ENCODE measurements at places on chromosomes 6 and 20. TPM values are rescaled to one million over a fixed set of nuclear protein-coding genes. Genes with fewer than 3 reads are reported as not detected.

FERMT1 gene
- 312 TPM for polyA plus RNA-seq

TAPBP gene
- polyA plus RNA-seq: 82.4 TPM

GNRH2 gene
- polyA plus RNA-seq: not detected

BLCAP gene
- polyA plus RNA-seq: 209 TPM

ZNF165 gene
- polyA plus RNA-seq: 3.6 TPM

THBS2 gene
- polyA plus RNA-seq: 430 TPM

RIPOR2 gene
- polyA plus RNA-seq: 0.01 TPM

TGM2 gene
- polyA plus RNA-seq: 18.4 TPM

GABRR1 gene
- polyA plus RNA-seq: not detected

C6orf15 gene
- polyA plus RNA-seq: 0.08 TPM

C20orf202 gene
- not detected for polyA plus RNA-seq

COMMD7 gene
- polyA plus RNA-seq: 39.9 TPM

APCDD1L gene
- polyA plus RNA-seq: 3.7 TPM

GABRR2 gene
- polyA plus RNA-seq: 0.12 TPM

CFB gene
- polyA plus RNA-seq: 2.5 TPM

EDN1 gene
- polyA plus RNA-seq: 18.0 TPM

FHL5 gene
- polyA plus RNA-seq: not detected

TRIM10 gene
- not detected for polyA plus RNA-seq

GRCh38 chr6:7691675-7692452 is 34.0 kb upstream of the BMP6 start:
- DNase-seq: peak; percentile 74

- no peak for DNase-seq
Measured at GRCh38 chr6:106803188-106803587, 171.3 kb downstream of the CD24 start.

DNA sequence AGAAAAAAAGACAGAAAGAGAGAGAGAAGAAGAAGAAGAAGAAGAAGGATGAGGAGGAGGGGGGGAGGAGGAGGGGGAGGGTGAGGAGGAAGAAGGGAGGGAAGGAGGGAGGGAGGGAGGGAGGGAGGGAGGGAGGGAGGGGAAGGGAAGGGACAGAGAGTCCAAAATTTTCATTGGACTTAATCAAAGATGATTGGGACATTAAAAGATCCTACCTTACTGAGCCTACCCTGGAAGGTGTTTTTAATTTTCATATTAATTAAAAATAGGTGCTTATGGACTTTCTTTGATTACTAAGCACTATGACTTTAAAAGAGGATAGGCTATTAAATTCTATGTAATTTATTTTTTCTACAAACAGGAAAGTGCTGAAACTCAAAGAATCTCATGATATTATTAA is 299.9 kb upstream of the THEMIS start:
- no peak for DNase-seq

DNA sequence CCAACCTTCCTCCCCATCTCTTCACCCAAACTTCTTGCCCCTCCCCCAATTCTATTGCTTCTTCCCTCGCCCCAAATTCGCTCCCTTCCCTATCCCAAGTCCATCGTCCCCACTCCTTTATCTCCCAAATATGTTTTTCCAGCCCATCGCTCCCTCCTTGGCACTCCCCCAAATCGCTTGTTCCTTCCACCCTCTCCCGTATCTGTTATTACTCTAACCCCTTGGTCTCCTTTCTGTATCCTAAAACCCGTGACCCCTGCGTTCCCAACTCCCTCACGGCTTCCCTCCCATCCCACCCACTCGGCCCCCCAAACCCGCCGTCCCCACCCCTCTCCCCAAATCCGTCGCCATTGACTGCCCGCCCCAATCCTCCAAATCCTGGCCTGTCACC is 584 bp downstream of the MTCH1 start:
- no peak for DNase-seq

- no peak for DNase-seq
Measured at GRCh38 chr20:25623225-25623735, 534 bp downstream of the NANP start.

DNA sequence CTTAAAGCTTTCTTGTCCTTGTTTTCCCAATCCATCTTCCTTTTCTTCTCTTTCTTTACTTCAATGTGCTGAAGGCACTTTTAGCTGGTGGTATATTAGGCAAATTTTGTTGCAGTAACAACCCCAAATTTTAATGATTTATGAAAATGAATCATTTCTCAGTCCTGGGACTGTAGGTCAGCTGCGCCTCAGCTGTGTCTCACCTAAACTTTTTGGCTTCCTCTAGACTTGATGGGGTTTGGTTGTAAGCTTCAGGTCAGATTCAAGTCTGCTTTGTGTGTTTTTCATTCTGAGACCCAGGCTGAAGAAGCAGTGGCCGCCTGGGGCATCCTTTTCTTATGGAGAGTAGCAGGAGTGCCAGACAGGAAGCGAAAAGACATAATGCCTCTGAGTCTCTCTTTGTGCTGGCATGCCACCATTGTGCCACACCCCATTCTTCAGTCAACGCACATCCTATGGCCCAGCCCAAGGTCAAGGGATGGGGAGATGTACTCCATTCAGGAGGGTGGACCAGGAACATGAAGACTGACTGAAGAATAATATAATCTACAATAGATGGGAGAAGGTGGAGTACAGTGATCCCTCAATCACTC is 28.9 kb upstream of the CD83 start:
- no peak for DNase-seq

DNA sequence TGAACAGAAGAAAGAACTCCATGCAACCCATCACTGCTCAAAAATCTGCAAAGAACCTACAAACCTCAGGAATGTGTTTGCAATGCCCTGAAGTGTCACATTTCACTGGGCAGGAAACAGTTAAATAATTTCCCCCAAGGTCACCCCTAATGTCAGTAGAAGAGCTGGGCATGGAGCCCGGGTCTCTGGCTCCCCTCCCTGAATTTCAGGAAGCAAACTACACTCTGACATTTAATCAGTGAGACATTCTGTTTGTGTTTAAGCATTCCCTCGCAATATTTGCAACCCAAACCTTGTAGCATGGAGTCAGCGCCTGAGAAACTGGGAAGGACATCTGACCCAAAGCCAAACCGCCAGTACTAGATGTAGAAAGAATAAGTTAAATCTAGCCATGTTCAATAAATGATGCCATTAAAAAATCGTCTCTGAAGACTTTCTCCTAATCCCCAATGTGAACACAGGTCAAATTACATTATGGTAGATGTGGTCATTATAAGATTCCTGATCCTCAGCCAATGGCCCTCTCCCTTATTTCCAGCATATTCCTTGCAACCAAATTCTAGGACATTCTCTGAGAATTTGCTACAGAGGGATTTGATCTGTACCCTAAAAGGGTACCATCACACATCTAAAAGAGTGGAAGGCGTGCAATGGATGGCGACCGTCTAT is 91.2 kb upstream of the ADTRP start:
- no peak for DNase-seq

- no peak for DNase-seq
Measured at GRCh38 chr20:56634735-56635385, 5.8 kb downstream of the TFAP2C start.

DNA sequence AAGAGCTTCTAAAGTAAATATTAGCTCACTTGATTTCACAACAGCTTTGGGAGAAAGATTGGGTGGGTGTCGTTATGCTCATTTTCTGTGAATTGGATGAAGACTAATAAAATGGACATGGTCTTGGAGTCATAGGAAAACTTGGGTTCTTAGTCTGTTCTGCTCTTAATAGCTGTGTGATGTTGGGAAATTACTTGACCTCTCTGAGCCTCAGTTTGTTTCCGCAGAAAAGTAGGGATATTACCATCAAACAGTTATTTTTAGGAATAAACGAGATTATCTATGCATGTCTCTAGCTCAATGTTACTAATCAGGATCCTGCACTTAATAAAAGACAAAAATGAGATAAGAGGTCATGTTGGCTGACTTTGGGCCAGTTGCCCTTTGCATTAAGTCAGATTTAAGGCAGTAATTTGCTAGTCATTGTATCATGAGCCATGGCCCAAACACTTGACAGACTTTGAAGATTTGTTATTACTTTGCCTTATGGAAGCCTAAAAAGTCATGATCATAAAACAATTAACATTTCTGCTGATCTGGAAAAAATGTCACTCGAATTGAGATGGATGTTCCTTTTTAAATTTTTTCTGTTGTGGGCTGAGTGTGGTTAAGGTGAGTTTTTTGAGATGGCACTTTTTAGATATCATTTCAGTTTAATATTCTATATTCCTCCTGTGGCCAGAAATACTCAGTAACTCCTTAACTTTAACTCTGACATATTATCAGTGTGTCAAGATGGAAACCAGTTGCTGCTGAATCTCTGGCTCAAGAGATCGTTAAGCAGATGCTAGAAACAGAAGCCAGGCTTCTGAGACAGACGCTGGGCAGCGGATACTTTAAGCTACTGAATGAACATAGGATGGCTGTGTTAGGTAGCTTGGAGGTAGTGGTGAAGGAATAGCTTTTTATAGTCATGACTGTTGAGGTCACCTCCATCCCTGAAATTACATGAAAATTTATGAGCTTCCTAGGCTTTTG is 291.6 kb downstream of the PHF3 start:
- DNase-seq: no peak

DNA sequence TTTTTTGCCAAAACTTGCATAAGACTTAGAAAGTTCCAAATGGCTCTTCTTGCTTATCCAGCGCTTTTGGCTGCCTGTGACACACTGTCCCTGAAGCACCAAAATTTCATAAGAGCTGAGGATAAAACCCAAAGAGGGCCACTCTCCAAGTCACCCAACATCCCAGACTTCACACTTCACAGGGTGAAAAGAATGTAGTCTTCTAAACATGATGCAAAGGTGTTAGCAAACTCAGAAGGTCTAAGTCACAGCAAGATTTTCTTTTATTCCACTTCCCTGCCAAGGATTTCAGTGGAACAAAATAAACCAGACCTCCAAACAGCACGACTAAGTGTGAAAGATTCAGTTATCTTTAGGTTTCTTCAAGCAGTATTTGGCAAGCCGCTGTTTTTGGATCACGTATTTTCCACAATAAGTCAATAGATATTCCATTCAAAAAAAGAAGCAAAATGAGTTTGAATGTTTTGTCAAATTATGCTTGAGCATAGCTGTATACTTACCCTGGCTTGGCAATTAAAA is 44.6 kb upstream of the CD93 start:
- DNase-seq: no peak

DNA sequence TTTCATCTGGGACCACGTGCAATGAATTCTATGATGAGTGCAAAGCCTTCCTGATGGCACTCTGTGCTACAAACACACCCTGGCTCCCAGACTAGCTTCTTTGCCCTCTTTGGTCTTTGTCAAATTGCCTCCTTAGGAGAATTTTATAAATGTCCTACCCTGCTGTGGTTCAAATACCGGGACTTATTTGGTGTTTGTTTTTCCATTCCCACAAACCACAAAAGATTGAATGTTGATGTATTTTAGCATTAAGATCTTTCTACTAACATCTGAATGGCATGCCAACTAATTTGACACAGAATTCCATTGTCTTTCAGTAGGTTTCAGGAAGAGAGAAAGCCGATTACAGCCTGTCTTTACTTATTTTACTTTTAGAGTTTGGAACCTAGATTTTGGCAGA is 424.2 kb upstream of the SLC35B3 start:
- DNase-seq: no peak

GRCh38 chr6:132285004-132285780 is 116.1 kb downstream of the MOXD1 start:
- no peak for DNase-seq

DNA sequence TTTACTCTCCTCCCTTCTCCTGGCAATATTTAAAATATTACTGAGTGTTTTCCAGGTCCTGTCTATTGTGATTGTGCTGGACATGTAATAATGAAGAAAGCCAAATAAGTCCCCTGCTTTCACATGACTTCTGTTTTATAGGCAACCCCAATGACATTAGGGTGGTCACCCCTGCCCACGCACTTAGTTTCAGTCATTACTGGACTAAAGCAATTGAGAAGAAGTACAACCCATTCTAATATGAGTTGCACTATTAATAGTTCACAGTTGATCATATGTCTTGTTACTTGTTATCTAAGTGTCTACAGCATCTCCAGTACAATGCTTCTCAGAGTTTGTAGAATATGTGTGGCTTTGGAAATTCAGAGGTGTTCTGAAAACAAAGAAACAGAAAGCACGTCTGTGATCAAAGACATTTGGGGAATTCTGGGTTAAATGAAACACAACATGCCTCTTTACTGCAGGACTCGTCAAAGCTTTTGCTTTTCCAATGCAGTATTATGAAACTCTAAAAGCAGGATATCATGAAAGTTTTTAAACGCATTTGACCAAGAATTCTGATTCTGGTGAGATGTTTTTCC is 789.5 kb downstream of the DHX35 start:
- no peak for DNase-seq

GRCh38 chr6:16079354-16079753 is 49.5 kb upstream of the MYLIP start:
- no peak for DNase-seq

- no peak for DNase-seq
Measured at GRCh38 chr6:3081960-3082359, 13.7 kb downstream of the RIPK1 start.

DNA sequence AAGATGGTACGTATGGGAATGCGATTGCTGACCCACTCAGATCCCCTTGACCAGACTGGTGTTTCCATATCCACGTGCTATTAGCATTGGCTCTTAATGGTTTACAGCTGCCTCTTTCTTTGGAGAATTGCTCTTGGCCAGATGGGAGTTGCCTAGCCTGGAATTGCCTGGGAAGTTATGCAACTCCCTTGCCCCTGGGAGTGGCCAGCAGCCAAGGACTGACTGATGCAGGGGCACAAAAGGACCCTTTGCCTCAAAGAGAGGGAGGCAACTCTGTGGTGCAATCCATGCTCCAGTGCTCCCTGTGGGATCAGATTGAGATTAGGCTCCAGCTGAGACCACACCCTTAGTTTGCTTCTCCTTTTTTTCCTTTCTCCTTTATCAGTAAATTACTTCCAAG is 203.5 kb upstream of the JAG1 start:
- no peak for DNase-seq

GRCh38 chr6:52868240-52868639 is 27.6 kb upstream of the GSTA5 start:
- no peak for DNase-seq

- no peak for DNase-seq
Measured at GRCh38 chr6:138415125-138415524, 11.1 kb downstream of the HEBP2 start.

- DNase-seq: no peak
Measured at GRCh38 chr20:56160956-56161355, 87.6 kb upstream of the MC3R start.

- DNase-seq: no peak
Measured at GRCh38 chr6:45886776-45887175, 128.9 kb downstream of the CLIC5 start.

DNA sequence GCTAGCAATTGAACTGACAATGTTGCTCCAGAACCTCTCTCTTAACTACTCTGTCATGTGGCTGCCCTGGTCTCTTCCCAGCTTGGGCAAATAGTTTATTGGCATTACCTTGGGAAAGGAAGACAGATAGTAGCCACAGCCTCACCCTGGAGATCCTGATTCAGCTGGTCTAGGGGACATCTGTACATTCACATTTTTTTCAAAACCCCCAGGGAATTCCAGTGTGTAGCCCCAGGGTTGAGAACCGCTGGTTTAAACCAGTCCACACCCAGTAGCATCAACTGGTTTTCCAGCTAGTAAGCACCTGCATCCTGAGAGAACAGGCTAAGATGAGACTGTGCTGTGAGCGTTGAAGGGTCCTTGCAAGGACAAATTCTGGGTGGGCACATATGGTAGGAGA is 9.6 kb downstream of the SCUBE3 start:
- DNase-seq: no peak

GRCh38 chr6:19754686-19755085 is 82.5 kb upstream of the ID4 start:
- DNase-seq: no peak

- DNase-seq: no peak
Measured at GRCh38 chr6:41017663-41018062, 21.4 kb downstream of the UNC5CL start.
